ENCODE measurements at places on chromosomes 3 and 15.

DNA sequence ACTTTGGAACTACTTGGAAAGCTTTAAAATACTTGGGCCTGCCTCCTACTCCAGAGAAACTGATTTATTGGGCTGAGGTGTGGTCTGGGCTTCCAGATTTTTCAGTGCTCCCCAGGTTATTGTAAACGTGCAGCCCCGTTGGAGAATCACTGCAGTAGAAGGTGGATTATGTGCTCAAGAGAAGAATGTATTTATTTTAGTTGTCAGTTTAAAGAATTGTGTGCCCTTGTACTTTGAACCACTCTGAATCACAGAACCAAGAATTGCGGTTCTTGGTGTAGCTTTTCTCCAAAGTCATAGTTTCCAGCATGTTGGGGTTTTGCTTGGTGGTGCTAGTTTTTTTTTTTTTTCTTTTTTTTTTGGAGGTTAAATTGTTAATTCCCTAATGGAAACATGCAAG, 1.6 kb downstream of the TATDN2 start:
- DNase-seq, result no peak

DNA sequence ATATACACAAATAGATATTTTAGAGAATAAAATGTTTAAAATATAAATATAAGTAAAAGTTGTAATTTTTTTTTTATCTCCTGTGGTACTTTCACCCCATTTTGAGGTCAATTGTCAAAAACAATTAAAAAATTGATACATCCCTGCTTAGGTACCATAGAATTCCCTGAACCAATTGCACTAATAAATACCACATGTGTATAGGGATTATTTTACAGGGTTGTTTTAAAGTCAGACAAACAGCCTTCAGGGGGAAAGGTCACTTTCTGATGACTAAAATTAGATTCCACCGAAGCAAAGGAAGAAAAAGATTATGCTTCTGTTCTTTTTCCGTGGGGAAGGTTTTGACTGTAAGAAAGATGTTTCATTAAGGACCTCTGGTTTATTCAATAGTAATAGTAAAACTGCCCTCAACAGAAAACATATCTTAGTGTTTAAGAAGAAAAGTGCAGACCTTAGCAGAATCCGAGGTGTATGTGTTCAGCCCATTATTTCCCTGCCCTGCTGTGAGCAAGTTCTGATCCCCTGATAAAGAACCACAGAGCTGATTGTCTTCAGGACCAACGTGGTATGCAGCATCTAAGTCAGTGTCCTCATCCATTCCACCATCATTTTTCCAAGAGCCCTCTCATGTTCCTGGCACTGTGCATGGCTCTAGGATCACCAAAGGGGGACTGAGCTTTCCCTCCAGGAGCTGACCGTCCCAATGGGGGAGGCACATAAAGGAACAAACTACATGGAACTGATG, 132.9 kb upstream of the IL12A start:
- no peak for DNase-seq

- DNase-seq, result no peak
Observed at GRCh38 chr15:78061963-78062427, 15.5 kb downstream of the TBC1D2B start.

- no peak for DNase-seq
Observed at GRCh38 chr3:58116161-58116955, 94.4 kb downstream of the DNASE1L3 start.

DNA sequence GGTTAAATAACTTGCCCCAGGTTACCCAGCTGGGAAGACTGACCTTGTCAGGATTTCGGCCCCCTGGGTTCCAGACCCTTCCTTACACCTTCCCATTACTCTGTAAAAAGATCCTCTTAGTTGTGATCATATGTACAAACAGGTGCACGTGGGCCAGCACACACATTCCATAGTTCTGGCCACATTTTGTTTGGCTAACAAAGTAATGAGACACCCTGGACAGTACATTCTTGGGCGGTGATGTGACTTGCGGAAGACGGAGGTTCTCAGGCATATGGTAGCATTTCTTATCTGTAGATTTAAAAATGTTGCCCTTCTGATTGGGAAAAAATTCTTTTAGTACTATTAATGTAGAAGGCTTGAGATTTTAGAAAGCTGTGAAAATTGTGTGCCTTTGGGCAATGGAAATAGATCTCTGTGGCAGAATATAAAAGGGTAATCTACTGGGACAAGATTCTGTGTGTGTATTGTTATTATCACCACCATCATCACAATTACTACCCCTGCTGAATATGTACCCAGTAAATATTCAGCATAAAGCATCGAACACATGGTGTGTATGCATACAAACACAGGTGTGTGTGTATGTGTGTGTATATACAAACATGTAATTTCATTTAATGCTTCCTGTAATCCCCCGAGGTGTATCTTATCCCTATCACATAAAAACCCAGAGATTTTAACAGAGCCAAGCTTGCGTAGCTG, 205.4 kb upstream of the UBE2E1 start:
- DNase-seq, result peak; percentile 10

DNA sequence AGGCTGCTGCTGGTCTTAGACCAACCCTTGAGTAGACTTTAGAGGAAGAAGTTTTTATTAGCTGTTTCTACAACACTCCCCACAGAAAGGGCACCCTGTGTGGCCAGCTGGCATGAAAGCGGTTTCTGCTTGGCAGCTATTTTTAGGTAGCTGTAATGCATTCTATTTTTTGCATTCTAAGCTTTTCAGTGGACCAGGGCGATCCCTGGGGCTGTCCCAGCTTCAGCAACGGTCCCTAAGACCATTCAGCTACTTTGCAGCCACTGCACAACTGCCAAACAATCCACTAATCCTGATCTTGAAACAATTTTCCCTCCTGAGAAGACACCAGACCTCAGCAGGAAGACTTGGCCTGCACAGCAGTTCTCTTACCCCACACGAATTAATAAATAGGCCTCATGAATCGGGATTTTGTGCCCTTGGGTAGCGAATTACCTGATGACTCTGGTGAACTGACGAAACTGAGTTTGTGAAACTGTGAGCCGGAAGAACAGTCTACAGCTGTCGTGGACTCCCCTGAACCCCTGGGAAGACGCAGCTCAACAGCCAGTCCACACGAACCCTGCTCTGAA, 14.6 kb upstream of the TFRC start:
- DNase-seq, result no peak

DNA sequence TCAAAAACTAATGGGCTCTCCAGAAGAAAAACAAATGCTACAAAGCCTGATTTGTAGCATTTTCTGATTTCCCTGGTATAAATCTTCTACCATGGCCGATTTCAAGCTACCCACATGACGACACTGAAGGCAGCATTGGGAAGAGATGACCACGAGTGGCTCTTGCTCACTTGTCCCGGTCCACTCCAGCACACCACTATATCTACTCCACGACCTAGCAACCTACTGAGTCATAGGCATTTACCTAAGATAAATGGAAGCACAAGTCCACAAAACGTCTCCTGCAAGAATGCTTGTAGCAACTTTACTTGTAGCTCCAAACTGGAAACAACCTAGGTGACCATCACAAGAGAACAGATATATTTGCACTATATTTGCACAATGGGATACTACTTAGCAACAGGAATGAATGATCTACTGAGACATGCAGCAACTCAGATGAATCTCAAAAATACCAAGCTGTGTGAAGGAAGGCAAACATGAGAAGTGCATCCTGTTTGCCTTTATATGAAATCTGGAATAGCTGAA, 60.8 kb upstream of the HES1 start:
- no peak for DNase-seq

- DNase-seq, result no peak
Observed at GRCh38 chr15:51104512-51104911, 9.8 kb upstream of the TNFAIP8L3 start.

DNA sequence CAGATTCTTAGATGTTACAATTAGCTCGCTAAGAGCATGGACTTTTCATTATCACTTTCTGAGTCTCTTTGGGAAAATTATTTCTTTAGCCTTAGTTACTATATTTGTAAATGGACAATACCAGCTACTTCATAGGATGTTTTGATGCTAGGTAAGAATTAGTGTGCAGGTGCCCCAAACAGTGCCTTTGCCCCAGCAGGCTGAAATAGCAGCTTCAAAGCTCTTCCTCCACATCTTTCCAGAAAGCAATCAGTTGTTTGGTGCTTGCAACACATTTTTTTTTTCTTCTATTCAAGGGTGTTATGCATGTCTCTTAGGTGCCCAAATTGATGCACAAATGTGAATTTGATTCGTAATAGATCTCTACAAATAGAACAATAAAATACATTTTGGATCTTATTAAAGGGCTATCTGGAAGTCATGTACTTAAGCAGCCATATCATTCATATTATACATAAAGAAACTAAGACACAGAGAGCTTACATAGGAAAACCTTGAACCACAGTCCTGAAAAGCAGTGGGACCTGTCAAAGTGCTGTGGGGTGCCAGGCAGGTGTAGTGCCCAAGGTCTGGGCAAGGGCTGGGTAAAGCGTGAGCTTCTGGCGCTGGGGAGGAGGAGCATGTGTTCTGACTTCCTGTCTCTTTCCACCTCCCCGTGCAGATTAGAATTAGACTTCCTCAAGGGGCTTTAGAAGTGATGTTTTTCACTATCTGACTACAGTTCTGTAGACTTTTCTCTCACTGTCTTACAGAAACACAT, 62.9 kb downstream of the FNDC3B start:
- no peak for DNase-seq

GRCh38 chr15:39921274-39921638, 1.2 kb upstream of the GPR176 start:
- no peak for DNase-seq

GRCh38 chr15:39299486-39300267, 281.2 kb upstream of the THBS1 start:
- no peak for DNase-seq

DNA sequence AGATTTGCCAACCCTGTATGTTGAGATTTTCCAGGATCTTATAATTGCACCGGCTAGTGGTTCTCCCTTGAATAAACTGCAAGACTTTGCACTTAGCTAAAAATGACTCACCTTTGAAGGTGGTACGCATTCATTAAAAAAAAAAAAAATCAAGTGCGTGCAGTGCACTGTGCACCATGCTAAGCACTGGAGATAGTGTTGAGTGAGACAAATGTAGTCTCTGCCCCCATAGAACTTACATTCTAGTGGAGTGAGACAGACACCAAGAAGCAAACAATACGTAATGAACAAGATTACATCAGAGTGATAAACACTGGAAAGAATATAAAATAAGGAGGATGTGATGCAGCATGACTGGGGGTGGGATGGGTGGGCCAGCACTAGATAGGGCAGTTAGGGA, 69.4 kb downstream of the ITPR1 start:
- no peak for DNase-seq

GRCh38 chr3:127792541-127793292, 29.6 kb downstream of the MGLL start:
- no peak for DNase-seq

- DNase-seq, result no peak
Observed at GRCh38 chr3:125220727-125221429, 8.3 kb upstream of the SLC12A8 start.

- DNase-seq, result no peak
Observed at GRCh38 chr3:151319628-151320027, 3.0 kb upstream of the GPR87 start.

DNA sequence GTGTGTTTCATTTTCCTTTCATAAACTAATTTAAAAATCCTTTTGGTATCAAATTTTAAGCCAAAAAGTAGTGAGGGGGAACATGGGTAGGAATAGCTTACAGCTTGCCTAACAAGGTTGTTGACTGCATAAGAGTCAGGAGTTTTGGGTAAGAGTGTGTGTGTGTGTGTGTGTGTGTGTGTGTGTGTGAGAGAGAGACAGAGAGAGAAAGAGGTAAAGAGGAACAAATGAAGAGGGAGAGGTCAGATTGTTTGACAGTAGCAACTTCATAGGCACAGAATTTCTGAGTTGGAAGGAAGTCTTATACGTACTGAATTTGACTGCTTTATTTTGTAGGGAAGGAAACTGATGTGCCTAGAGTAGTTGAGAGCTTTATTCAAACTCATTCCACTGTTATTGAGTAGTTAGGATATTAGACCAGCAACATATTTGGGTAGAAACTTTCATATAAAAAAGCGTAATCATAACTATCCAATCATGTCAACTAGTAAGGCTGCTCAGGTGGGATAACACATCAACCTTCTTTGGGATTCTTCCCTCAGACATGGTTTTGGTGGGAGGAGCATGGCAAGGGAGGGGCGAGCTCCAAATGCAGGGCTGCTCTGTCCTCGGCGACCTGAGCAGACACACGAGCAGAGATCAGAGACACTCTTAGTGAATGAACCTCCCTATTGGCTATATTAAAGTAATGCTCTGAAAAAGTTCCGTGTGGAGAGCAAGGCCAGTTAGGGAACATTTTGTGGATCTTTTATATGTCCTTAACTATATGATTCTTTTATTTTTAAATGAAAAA, 86.4 kb downstream of the LPP start:
- no peak for DNase-seq

- no peak for DNase-seq
Observed at GRCh38 chr3:147231111-147231510, 175.2 kb downstream of the ZIC4 start.

DNA sequence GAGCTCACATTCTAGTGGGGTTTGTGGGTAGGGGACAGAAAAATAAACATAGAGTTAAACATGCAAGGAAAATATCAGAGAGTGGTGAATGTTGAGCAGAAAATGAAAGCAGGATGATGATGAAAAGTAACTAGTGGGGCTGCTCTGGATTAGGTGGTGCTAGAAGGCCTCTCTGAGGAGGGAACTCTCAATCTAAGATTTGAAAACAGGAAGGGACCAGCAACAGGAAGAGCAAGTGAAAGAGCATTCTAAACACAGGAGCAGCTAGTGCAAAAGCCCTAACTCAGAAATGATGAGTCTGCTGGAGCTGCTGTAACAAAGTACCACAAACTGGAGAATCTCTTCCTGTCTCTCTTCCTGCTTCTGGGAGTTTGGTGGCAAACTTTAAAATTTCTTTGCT, 468.6 kb upstream of the AGTR1 start:
- DNase-seq, result no peak

DNA sequence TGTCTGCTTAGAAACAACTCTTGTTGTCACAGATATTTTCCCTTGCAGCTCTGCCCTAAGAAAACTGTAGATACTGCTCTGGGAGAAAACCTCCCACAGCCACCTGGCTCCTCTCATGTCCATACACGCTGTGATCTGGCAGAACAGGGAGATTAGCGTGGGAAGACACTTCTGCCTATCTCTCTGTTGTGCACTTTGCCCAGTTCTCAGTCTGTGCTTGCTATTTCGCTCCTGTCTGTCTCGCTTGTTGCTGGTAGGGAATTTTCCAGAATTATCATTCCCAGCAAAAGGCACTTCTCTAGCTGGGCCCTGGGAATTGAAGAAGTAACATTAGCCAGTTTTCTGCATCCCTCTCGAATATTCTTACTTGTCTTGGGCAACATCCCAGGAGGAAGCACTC, 8.1 kb upstream of the GATM start:
- DNase-seq, result no peak

DNA sequence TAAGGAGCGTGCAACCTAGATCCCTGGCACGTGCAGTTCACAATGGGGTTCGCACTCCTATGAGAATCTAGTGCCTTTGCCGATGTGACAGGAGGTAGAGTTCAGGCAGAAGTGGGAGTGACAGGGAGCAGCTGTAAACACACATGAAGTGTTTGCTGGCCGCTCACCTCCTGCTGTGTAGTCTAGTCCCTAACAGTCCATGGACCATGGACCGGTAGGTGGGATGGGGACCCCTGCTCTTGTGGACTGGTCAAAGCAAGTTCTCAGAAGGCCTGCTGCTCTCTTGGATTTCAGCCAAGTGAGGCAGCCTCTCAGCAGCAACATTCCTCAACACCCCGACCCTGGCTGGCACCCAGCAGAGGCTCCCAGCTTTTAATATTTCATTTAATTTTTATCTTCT, 58.2 kb upstream of the SNRPA1 start:
- DNase-seq, result no peak

- DNase-seq, result no peak
Observed at GRCh38 chr3:60622349-60622748, 628.9 kb downstream of the FHIT start.

Measured in glomerular endothelial cell (primary cell).